ENCODE measurements at places on chromosomes 5 and 9. TPM values are rescaled to one million over a fixed set of nuclear protein-coding genes. Genes with fewer than 3 reads are reported as not detected.
A peak's percentile ranks its signal among the peaks of the same experiment; 100 is the strongest.

GRCh38 chr9:87518702-87519335 lies 21.2 kb downstream of the DAPK1 start:
- DNase-seq = no peak

- DNase-seq = no peak
These were observed 75.5 kb downstream of the PTPN3 start for GRCh38 chr9:109422641-109423040.

GRCh38 chr5:34551911-34552433 lies 104.2 kb upstream of the RAI14 start:
- no peak for DNase-seq

GRCh38 chr5:151259931-151260330 lies 6.9 kb downstream of the GM2A start:
- DNase-seq = no peak

GRCh38 chr5:132773114-132773513 lies 3.9 kb downstream of the SEPTIN8 start:
- DNase-seq = no peak

DNA sequence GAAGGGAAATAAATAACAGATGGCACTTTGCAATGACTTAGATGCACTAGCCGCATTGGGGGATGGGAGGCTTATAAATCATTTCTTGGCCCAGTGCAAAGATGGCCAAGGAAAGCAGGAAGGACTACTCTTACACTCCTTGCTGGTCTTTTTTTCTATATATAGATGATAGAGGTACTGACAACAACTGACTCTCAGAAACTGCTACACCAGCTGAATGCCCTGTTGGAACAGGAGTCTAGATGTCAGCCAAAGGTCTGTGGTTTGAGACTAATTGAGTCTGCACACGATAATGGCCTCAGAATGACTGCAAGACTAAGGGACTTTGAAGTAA lies 1.7 kb downstream of the CCNG1 start:
- DNase-seq = peak; percentile 31

GRCh38 chr5:157143127-157143971 lies 684 bp upstream of the MED7 start:
- peak; percentile 81 for DNase-seq

GRCh38 chr5:149794487-149794971 lies 64.4 kb downstream of the PPARGC1B start:
- DNase-seq = no peak

DNA sequence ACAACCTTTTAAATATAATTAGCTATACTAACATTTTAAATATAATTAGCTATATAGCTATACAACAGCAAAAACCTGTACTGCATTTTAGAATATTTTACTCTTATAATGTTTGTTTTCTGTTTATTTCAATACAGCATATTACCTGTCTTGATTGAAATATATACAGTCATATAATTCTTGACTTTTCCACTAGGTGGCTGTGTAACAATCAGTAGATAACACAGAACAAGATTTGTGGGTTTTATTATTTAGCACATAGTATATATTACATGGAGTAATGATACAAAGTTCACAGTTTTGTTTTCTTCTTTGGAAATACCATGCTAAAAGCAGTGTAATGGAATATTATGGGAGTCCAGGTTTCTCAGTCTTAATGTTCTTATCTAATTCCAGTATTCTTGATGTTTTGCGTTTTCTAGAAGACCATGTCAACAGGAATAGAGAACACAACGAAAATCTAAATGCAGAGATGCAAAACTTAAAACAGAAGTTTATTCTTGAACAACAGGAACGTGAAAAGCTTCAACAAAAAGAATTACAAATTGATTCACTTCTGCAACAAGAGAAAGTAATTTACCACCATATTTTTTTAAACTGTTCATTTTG lies 13.3 kb downstream of the HMMR start:
- no peak for DNase-seq

GRCh38 chr9:27763831-27764230 lies 190.6 kb upstream of the C9orf72 start:
- DNase-seq = no peak

PTGS1 gene
- total RNA-seq = 0.07 TPM

OTP gene
- not detected for total RNA-seq

IL5 gene
- total RNA-seq = 5.0 TPM

NACC2 gene
- total RNA-seq = 8.1 TPM

KCNN2 gene
- total RNA-seq = not detected

All from activated CD4-positive, alpha-beta memory T cell treated with anti-CD3 and anti-CD28 coated beads for 36 hours (primary cell).